Midbrain (tissue), 1 donor: ENCODE measurements at places on chromosomes 13 and 19.

DNA sequence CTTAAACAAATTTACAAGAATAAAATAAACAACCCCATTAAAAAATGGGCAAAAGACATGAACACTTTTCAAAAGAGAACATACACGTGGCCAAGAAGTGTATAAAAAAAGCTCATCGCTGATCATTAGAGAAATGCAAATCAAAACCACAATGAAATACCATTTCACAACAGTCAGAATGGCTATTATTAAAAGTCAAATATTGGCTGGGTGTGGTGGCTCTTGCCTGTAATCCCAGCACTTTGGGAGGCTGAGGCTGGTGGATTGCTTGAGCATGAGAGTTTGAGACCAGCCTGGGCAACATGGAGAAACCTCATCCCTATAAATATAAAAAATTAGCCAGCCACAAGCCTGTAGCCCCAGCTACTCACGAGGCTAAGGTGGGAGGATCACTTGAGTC lies 89.9 kb downstream of the UBL3 start:
- no peak for DNase-seq

GRCh38 chr19:20471431-20471830 lies 94.2 kb downstream of the ZNF737 start:
- no peak for DNase-seq

GRCh38 chr19:16914421-16914820 lies 25.6 kb downstream of the F2RL3 start:
- no peak for DNase-seq

DNA sequence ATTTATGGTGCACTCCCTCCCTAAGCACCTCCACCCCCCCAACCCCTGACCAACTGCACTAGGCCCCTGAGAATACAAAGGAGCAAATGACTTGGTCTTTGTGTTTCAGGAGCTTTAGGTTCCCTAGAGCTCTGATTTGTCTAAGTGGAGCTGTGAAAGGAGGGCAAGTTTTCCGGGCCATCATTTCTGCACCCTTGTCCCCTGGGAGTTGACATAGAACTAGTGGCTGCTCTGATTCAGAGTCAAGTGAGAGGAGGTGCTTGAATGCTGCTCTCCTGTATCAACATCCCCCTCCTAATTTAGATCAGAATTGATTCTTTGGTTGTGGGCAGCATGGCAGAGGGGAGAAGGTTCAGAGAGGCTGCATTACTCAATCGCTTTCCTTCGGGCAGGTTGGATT lies 391.6 kb downstream of the KCNRG start:
- no peak for DNase-seq

- DNase-seq, result no peak
Observed at GRCh38 chr19:18156268-18156667, 3.3 kb downstream of the PIK3R2 start.
